Left forelimb (tissue), 1 donor: ENCODE measurements at places on chromosomes 1 and 21.

DNA sequence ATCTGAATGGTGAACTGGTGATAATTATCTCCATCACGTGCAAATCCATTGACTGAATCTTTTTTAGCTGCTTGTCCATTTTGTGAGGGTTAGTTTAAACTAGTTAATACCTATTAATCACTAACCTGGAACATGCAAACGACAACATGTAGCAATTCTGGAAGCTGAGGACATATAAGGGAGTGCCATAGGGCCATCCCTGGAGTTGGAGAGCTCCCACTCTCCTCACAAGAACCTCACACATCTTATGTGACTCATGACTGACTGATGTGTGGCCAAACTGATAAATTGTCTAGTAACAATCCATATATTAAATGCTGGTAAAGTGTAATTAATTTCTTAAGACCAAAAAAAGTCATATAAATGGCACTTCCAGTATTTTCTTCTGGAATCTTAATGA lies 62.9 kb upstream of the HOOK1 start:
- no peak for DNase-seq

GRCh38 chr1:18996548-18997177 lies 40.2 kb upstream of the IFFO2 start:
- DNase-seq, result no peak

GRCh38 chr1:39409055-39409816 lies 82.2 kb upstream of the BMP8A start:
- peak; percentile 70 for DNase-seq

GRCh38 chr1:218991089-218991488 lies 182.6 kb upstream of the LYPLAL1 start:
- DNase-seq, result no peak

DNA sequence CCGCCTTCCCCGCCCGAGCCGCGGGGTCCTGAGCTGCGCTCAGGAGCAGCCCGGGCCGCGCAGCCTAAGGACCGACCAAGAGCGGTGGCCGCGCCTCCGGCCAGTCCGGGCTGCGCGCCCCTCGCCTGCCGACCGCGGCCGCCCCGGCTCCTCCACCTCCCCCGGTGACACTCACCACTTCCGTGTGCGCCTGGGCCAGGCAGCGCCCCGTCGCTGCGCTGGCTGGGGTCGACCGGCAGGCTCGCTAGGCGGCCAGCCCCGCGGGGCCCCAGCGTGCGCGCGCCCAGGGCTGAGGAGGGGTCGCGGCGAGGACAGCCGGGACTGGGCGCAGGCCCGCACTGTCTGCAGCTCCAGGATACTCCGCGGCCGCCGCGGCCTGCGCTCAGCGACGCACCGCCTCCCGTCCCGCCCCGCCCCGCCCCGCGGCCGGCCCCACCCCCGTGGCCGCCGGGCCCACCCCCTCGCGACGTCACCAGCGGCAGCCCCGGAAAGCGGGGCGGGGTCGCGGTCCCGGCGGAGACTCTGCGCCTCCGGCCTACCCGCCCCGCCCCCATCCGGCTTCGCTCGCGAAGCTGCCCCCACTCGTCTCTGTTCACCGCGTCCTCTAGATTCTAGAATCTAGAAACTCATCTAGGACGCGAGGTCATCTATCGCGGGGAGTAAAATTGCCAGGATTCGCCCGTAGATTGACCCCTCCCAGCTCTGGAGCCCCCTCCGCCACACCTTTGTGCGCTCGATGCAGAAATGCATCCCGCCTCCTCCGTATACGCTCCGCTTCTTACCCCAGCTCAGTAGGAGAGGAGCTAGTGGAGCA lies at the start of gene JAK1:
TSS of gene JAK1 (minus strand) at position 392 of the 814 bp plus-strand sequence. CDS start 80,285 bp downstream, outside the sequence.
- peak; percentile 94 for DNase-seq

DNA sequence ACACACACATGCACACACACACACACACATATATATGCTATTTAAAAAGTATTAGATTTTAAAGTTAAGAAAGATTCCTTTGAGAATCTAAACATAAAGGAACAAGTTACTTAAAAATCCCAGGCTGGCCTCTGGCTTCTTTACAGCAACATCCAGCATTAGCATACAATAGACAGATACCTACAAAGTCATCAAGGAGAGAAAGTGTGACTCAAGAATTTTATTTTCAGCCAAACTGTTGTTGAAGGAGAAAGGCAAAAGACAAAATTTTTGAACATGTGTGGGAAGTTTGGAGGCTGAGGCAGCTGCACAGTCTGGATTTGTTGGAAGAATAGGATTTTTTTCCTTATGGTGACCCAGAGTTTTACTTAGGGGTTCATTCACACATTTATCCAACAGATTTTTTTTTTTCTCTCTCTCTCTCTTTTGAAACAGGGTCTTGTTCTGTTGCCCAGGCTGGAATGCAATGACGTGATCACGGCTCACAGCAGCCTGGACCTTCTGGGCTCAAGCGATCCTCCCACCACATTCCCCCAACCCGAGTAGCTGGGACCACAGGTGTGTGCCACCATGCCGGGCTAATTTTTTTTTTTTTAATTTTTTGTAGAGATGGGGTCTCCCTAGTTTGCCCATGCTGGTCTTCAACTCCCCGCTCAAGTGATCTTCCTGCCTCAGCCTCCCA lies 24.0 kb upstream of the SPOCD1 start:
- DNase-seq, result no peak

GRCh38 chr1:179337288-179337687 lies 28.5 kb upstream of the AXDND1 start:
- no peak for DNase-seq

- DNase-seq, result no peak
Measured at GRCh38 chr1:159932296-159933285, 7.3 kb upstream of the TAGLN2 start.

DNA sequence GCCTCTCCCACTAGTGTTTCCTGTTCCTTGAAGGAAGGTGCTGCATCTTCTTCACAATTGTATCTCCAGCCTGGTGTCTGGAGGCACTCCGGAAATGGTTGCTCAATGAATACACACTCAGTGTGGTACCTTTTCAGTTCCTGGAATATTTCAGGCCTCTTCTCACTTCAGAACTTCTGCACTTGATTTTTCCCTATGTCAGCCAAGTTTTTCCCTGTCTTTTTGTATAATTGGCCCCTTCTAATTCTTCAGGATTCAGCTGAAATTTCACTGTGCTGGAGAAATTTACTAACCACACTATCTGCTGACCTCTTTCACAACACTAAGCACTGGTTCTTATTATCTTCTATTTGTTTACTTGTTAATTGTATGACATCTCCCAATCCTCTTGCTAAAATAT lies 61.2 kb upstream of the MAP10 start:
- DNase-seq, result no peak

- no peak for DNase-seq
Measured at GRCh38 chr21:26199456-26199855, 28.9 kb upstream of the APP start.

DNA sequence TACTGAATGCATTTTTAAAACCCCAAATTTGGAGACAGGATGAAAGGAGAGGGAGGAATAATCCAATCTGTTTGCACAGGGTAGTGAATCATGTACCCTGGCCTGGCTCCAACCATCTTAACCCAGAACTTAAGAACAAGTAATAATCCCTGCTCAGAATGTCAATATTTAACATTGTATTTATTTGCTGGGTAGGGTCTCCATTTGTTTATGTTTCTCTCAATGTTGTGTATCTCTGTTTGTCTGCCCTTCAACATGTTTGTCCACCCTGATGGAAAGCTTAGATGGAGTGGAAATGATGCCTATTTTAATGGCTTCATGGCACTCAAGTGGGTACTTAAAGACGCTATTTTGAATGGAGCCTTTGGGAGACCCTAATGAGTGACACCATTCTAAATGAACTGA lies 54.4 kb upstream of the CDC42BPA start:
- DNase-seq, result no peak

DNA sequence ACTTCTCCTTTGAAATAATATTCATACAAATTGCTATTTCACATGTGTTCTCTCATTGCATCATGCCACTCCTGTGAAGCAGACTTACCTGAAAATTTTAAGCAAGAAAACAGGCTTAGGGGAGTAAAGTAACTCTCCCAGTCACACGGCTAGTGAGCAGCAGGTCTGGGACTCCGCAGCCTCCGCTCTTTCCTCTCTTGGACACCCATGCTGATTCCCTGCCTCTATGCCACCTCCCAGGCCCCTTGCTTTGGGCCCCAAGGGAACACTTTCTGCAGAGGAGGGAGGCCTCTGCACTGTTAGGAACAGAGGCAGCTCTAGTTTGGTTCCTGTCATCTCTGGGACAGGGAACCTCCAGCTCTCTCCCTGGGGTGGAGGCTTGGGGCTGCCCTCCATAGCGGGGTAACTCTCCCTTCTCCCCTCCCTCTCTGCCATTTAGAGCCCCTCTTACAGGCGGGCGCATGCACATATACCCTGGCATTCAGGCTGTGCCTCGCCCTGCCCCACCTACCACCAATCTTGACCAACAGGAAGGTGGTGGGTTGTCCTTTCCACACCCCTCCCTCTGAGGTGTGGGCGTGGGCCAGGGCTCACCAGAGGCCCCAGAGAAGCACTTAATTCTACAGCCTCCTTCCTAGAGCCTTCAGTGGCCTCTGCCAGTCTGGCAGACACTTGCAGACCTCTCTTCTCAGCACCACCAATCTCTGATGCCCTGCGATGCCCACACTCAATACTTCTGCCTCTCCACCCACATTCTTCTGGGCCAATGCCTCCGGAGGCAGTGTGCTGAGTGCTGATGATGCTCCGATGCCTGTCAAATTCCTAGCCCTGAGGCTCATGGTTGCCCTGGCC lies at the start of gene RXFP4:
TSS of gene RXFP4 (plus strand) at position 646 of the 852 bp plus-strand sequence. CDS start at position 718, 72 bp downstream.
- no peak for DNase-seq

DNA sequence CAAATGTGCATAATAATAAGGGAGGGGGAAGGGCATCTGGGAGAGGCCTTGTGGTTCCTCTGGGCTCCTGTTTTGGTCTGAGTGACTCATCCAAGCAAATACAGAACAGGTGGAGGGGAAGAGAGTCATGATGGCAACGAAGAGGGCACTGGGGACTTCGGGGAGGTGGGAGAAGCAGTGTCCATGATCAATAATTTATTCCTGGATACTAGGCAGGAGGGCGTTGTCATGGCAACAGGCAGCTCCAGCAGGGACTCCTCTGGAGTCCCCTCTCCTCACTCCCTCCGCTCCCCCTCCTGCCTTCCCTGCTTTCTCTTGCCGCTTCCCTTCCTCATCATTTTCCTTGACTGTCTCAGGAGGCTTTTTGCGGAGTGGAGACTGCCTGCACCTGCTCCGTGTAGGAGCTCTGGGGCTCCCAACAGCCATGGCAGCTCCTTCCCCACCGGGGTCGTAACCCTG lies 12.3 kb upstream of the NFASC start:
- DNase-seq, result no peak

- DNase-seq, result no peak
Measured at GRCh38 chr1:162229549-162229948, 147.1 kb downstream of the SPATA46 start.

GRCh38 chr1:44262816-44263567 lies 49.7 kb downstream of the DMAP1 start:
- no peak for DNase-seq

- no peak for DNase-seq
Measured at GRCh38 chr1:7967651-7968050, 6.1 kb downstream of the PARK7 start.

- DNase-seq, result no peak
Measured at GRCh38 chr1:119674111-119674526, 26.1 kb upstream of the ZNF697 start.

DNA sequence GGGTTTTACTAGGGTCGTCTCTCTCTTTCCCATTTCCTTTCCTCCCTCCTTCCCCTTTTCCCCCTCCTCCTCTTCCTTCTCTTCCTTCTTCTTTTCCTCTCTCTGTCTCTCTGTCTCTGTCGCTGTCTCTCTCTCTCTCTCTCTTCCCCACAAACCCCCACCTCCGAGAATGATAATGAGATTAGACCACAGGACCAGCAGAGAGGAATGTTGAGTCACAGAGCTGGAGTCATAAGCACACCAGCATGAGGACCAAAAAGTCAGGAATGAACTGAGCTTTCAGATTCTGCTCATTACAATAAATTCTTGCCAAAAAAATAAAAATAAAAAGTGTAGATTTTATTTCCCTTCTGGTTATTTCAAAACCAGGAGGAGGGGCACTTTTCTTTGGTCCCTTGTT lies 377.4 kb downstream of the LTN1 start:
- DNase-seq, result no peak

- DNase-seq, result no peak
Measured at GRCh38 chr21:27269644-27270043, 302.8 kb upstream of the ADAMTS5 start.

GRCh38 chr21:32538147-32538792 lies 47.1 kb downstream of the TCP10L start:
- DNase-seq, result no peak

GRCh38 chr1:168939110-168939946 lies 167.2 kb upstream of the ATP1B1 start:
- DNase-seq, result no peak

DNA sequence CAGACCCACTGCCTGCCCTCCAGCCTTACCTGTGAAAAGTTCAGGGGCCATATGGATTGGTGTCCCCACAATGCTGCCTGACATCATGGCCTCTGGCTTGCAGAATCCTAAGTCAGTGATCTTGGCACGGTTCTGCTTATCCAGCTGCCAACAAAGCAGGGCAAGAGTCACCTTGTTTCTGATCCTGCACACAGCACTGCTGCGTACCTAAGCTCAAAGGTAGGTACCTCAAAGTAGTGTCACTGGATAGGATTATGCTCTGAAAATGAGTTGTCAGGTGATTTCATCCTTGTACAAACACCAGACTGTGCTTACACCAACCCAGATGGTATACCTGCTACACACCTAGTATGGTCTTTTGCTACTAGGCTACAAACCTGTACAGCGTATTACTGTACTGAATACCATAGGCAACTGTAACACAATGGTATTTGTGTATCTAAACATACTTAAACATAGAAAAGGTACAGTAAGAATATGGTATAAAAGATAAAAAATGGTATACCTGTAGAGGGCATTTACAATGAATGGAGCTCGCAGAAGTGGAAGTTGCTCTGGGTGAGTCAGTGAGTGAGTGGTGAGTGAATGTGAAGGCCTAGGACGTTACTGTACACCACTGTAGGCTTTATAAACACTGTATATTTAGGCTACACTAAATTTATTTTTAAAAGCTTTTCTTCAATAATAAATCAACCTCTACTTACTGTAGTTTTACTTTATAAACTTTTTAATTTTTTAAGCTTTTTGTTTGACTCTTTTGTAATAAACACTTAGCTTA lies 29.1 kb upstream of the RBBP5 start:
- no peak for DNase-seq

DNA sequence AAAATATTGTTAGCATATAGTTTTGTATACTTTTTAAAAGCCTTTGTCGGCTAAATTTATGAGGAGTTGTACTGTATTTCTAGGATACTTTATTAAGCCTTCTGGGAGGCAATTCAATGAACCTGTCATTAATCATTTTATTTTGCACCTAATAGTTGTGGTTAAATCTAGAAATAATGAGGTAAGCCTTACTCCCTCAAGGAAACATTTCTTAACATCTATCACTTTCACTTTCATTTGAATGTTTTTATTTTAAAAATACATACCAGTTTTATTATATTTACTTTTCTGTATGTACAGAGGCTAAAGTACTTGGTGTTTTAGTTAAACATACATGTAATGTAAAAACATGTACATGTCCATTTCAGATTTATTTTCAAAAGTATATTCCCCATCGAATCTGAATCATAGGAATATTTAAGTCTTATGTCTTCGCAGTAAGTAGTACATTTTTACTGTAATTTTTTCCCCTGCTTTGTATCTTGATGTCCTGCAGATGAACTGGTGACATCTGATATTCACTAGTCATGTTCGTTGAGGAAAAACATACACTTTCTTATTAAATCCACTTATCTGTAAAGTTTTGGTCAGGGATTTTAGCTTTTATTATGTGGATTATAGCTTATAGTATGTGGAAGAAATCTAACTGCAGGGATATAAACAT lies 82.8 kb downstream of the DISP1 start:
- no peak for DNase-seq
